Smooth muscle cell of the umbilical artery (primary cell): ENCODE measurements at places on chromosomes 7 and 10. TPM values are rescaled to one million over a fixed set of nuclear protein-coding genes. Genes with fewer than 3 reads are reported as not detected.

Gene PRR15
- under 0.01 and 1.2 TPM in 2 replicates for total RNA-seq

Gene ASAH2
- total RNA-seq: 0.59 and 2.3 TPM in 2 replicates

Gene GPR37
- 0.23 and 0.30 TPM in 2 replicates for total RNA-seq

Gene FRAT2
- total RNA-seq: 2.4 and 2.7 TPM in 2 replicates

Gene IQUB
- total RNA-seq: 0.51 and 0.89 TPM in 2 replicates

Gene CYP3A7
- total RNA-seq: 0.30 and 1.1 TPM in 2 replicates

Gene CALHM3
- not detected in 2 replicates for total RNA-seq

Gene ITIH2
- under 0.01 TPM in 1 of 2 replicates, not detected in the other for total RNA-seq

Gene C10orf67
- total RNA-seq: 0.18 TPM in 1 of 2 replicates, not detected in the other

Gene ACBD7
- 0.28 and 0.30 TPM in 2 replicates for total RNA-seq

Gene CHAT
- not detected in 2 replicates for total RNA-seq

Gene PTTG1IP2
- not detected in 2 replicates for total RNA-seq

Gene MOGAT3
- total RNA-seq: not detected in 2 replicates

Gene NKX1-2
- total RNA-seq: not detected in 2 replicates

Gene ABCB1
- total RNA-seq: 0.05 TPM in 1 of 2 replicates, not detected in the other

Gene SGCE
- total RNA-seq: 40.4 and 59.1 TPM in 2 replicates

Gene GPC2
- 3.9 and 6.0 TPM in 2 replicates for total RNA-seq

Gene RBP4
- total RNA-seq: 0.09 and 0.30 TPM in 2 replicates

Gene ANKRD7
- 0.59 and 0.97 TPM in 2 replicates for total RNA-seq

Gene RADIL
- 0.30 and 1.2 TPM in 2 replicates for total RNA-seq

Gene RET
- 0.30 and 0.74 TPM in 2 replicates for total RNA-seq

Gene SLC13A1
- not detected in 2 replicates for total RNA-seq

Gene TRIM74
- not detected in 2 replicates for total RNA-seq

Gene A1CF
- not detected in 2 replicates for total RNA-seq

Gene NEUROG3
- total RNA-seq: not detected in 2 replicates

Gene MYL10
- not detected in 2 replicates for total RNA-seq

Gene PPP1R17
- total RNA-seq: not detected in 2 replicates

Gene TRPV5
- not detected in 2 replicates for total RNA-seq

Gene DPYSL4
- total RNA-seq: 6.3 and 33.0 TPM in 2 replicates

Gene RASSF4
- total RNA-seq: 5.9 and 7.5 TPM in 2 replicates

Gene TSPAN14
- 11.0 and 51.6 TPM in 2 replicates for total RNA-seq

Gene SPDYE8
- total RNA-seq: not detected in 2 replicates

Gene GALNT17
- total RNA-seq: not detected in 2 replicates

Gene ARHGAP21
- total RNA-seq: 69.2 and 101 TPM in 2 replicates

Gene TFPI2
- total RNA-seq: 649 and 876 TPM in 2 replicates

Gene OPN4
- 0.14 TPM in 1 of 2 replicates, not detected in the other for total RNA-seq

Gene SFMBT2
- total RNA-seq: under 0.01 and 0.14 TPM in 2 replicates

Gene SLC29A4
- total RNA-seq: 5.6 and 11.1 TPM in 2 replicates

Gene MUC12
- total RNA-seq: 0.60 and 1.2 TPM in 2 replicates

Gene ANKRD16
- 6.0 and 8.0 TPM in 2 replicates for total RNA-seq

Gene MKX
- total RNA-seq: 0.23 and 2.7 TPM in 2 replicates

Gene LRIT2
- not detected in 2 replicates for total RNA-seq

Gene ECHDC3
- total RNA-seq: 3.3 and 3.9 TPM in 2 replicates

Gene GBX1
- total RNA-seq: not detected in 2 replicates

Gene COL17A1
- total RNA-seq: 0.30 and 3.1 TPM in 2 replicates
